ENCODE measurements at places on chromosomes 6 and 20.

GRCh38 chr20:53032046-53032445 is 59.9 kb downstream of the TSHZ2 start:
- no peak for DNase-seq

- no peak for DNase-seq
Measured at GRCh38 chr20:10665027-10665561, 8.7 kb downstream of the JAG1 start.

DNA sequence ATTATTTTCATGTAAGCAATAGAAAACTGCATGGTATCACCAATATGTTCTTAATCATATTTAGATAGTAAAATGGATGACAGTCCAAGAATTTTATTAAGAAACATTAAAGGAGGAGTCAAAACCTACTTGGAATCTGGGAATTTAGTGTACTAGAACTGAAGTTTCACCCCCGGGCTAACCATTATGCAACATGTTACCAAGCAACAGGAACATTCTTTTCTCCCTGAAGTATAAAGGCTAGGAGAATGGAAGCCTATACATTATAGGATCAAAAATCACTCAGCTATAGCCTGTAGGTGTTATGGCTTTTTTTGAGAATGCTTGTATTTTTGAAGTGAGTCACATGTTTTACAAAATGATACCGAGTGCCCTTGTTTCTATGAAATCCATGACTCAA is 538.3 kb downstream of the GRIK2 start:
- DNase-seq, result no peak

DNA sequence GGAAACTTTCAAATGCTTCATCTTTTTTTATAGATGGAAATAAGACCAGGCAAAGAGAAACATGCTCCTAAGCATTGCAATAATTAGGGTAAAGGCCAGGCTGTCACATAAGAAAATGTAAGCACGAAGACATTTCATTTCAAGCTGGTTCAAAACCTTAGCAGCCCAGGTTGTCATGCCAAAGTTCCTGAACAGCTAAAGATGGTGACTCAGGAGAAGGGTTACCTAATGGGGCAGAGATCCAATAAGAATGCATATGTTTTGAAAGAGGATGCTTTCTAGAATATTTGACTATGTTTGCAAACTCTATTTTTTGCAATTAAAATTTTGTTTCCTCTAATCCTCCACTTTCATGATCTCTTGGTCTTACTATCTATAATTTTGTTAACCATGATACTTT is 65.6 kb upstream of the PHACTR2 start:
- no peak for DNase-seq

DNA sequence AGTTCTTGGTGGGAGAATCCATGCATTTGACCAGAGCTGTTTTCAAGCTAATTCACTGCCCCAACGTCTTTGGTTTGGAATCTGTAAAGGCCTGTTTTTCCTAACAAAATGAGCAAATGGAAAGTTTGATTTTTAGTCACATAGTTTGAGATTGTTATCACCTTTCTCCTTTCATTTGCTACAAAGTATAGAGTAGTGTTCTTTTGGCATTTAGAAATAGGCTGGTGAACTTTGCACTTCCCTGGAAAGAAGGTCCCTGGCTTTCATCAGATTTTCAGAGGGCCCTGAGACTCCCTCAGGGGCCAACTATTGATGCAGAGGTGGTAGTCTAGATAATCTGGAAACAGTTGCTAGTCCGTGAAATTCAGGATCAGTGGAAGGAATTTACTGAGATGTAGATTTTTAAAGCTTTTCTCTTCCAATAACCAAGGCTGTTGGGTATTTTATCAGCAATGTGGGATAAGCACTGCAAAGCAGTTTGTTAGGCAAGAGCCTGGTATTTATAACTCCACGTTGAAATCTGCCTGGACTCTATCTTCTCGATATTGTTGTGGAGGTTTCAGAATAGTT is 1.7 kb downstream of the ARFGEF2 start:
- no peak for DNase-seq

DNA sequence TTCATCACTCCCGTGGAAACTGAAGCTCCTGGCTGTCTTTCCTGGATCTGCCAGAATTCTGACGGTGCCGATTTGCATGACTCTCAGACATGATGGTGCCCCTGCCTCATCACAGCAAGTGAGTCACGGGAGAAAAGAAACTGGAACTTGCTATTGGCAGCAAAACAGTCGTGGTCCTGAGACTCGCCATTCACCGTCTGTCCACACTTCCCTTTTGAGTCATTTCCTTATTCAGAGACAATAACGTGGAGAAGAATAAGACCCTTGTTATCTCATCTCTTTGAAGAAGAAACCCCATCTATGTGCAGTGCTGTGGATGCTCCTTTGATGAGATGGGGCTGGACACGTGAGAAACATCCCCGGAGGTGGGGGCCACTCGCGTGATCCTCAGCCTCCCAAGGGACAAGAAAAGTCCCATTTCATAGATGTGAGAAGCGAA is 4.2 kb downstream of the GPR31 start:
- no peak for DNase-seq

- DNase-seq, result no peak
Measured at GRCh38 chr6:53794137-53794719, 577 bp upstream of the LRRC1 start.

GRCh38 chr20:3749087-3749688 is 16.7 kb downstream of the HSPA12B start:
- DNase-seq, result no peak

DNA sequence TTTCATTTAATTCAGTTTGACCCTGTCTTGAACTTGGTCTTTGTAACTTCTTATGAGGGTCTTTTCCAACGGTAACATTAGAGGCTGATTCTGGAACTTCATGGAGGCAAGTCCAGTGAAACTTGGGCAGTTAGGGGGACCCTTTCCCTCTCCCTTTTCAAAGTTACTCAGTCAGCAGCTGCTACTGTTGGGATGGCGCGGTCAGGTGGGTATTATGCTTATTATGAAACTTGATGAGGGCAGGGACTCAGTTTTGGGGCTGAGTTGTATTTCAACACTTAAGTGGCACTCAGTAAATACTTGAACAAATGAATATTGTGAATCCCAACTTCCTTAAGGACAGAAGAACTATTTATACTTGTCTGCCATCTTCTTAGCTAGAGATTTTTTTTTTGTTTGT is 20.8 kb downstream of the TOP1 start:
- no peak for DNase-seq

- no peak for DNase-seq
Measured at GRCh38 chr20:33097001-33097400, 17.6 kb downstream of the BPIFB4 start.

DNA sequence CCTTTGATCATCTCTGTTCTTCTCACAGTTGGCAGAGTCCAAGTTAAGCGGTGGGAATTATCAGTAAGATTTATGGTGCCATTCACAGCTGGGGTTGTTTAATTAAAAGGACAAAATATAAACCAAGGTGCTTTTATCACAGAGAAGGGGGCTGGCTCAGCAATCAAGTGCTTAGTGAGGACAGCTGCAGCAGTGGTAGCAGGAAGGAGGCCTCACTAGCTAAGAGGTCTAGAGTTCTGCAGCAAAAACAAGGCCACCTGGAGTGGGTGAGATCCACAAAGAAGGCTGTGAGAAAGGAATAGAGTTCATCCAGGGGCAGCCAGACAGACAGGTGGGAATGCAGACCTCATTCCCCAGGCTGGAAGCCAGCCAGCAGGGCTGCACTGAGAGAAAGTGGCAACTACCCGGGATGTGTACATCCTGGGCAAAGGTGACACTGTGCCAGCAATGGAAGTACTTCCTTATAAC is 37.1 kb downstream of the PIGU start:
- no peak for DNase-seq

GRCh38 chr6:164924674-164925073 is 384.7 kb downstream of the C6orf118 start:
- DNase-seq, result no peak

DNA sequence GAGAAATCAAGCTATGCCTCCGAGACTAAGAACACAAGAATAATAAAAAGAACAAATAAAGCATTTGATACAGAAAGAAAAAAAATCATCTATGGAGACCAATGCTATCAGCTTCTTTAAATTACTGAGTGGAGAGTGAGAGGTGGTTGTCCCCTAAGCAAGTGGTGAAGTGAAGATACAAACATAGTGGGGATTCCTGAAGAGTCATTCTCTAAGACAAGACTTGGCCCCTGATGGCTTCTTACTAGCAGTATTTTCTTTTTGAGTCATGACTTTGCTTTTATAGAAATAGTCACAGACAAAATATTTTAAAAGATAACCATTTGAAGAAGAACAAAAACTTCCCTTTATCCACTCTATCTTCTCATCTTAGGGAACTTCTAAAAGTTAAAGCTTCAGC is 261.4 kb upstream of the PRDM1 start:
- DNase-seq, result no peak

DNA sequence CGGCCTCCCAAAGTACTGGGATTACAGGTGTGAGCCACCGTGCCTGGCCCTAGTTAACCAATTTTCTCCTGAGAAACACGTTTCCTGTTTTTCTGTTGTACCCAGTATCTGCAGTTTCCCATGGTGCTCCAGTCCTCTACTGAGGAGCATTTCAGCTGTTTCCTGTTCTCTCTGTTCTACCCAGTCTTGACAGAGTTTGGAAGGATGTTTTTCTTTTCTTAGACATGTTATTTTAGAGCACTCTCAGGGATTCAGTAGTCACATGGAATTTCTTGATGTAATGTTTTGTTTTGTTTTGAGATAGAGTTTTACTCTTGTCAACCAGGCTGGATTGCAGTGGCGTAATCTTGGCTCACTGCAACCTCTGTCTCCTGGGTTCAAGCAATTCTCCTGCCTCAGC is 129.8 kb upstream of the TIAM2 start:
- DNase-seq, result no peak

GRCh38 chr20:58985656-58986055 is 4.6 kb downstream of the NELFCD start:
- no peak for DNase-seq

DNA sequence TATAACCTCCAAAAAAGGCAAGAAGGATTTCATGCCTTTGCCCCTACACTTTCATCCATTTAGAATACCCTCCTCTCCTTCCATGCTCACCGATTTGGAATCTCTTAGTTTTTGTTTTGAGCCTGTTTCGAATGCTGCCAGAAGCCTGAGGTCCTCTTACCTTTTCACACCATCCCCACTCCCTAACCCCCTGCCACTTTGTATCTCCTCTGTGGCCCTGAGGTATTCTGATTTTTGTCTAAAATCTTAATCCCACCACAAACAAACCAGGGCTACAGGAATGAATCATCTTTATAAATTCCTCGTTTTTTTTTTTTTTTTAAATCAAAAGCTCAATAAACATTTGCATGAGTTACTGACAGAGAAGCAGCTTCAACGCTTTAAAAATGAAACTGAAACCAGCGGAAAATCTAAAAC is 1.6 kb upstream of the RPS12 start:
- DNase-seq, result no peak

GRCh38 chr6:56541030-56541600 is 101.6 kb downstream of the DST start:
- DNase-seq, result no peak

DNA sequence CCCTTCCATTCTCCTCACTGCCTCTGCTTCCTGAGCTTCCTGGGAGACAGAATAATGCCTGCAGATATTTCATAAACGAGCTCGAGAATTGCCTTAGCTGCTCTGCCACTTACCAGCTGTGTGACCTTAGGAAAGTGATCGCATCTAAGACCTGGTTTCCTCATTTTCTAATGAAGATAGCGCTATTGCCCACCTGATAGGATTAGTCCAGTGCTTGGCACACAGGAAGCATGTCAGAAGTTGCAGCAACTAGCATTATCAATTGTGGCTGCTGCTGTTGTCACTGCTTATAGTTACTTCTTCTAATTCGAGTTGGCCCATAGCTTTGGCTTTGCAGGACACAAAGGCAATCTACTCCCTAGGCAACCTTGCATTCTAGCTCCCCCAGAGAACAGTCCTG is 305.5 kb upstream of the SGK1 start:
- no peak for DNase-seq

GRCh38 chr20:21291026-21291425 is 12.1 kb upstream of the XRN2 start:
- no peak for DNase-seq

DNA sequence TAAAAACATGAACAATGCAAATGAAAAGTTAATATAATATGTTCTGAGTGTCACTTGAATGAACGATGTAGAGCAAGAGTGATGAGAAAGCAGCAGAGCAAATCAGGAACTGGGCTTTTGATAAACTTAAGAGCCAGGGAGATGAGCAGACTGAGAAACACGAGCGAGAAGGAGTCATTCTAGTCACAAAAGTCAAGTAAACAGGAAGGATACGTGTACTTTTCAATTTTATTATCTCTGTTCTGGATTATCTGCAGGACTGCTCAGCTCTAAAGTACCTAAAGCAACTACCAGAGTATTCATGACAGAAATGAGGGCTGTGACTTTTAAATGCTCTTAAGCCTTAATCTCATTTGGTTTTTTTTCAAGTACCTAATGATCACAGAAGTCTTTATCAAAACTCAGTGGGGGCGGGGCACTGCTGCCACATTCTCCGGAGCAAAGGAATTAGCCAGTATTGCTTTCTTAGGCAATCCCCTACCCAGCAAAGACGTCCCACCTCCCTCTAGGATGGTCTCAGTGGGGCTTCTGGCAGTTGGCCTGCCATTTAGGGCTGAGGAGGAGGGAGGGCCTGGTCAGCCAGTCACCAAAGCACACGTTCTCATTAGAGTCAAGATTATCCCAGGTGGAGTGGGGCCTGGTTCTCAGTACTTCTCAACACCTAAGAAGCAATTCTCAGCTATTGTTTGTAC is 8.6 kb downstream of the MAN1A1 start:
- DNase-seq, result no peak

- DNase-seq, result no peak
Measured at GRCh38 chr6:106064756-106065155, 21.4 kb upstream of the PRDM1 start.

- no peak for DNase-seq
Measured at GRCh38 chr20:19981031-19981451, 36.1 kb upstream of the NAA20 start.

DNA sequence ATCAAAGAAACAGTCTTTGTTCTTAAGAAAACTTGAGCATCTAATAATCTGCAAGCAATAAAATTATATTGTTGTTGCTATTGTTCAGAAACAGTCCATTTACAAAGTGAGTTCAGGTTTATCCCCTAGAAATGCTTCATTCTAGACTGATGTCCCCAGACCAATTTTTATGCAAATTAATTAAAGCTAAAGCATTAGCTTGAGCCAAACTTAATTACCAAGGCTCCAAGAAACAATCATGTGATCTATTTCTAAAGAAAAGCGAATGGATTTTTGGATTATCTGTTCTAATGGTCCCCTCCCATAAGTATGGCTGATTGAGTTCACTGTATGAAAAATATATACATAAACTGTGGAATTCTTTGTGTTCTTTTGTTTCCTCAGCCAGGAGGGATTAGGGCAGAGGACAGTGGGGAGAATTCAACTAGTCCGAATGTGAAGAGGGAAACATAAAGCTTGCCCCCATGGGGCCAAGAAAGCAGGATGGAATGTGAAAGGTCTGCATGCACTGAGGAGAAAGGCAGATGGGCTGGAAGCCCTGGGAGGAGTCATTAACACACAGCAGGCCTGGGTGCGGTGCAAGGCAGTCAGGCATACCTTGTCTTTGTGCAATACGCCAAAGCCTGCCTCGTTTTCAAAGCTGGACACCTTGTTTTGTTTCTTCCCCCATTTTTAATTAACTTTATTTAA is 597.1 kb downstream of the KIF16B start:
- no peak for DNase-seq

Data from HS-27A (cell line).